ENCODE measurements at places on chromosomes 6 and 20.

GRCh38 chr20:51493346-51493791 is 49.1 kb downstream of the NFATC2 start:
- no peak for DNase-seq

DNA sequence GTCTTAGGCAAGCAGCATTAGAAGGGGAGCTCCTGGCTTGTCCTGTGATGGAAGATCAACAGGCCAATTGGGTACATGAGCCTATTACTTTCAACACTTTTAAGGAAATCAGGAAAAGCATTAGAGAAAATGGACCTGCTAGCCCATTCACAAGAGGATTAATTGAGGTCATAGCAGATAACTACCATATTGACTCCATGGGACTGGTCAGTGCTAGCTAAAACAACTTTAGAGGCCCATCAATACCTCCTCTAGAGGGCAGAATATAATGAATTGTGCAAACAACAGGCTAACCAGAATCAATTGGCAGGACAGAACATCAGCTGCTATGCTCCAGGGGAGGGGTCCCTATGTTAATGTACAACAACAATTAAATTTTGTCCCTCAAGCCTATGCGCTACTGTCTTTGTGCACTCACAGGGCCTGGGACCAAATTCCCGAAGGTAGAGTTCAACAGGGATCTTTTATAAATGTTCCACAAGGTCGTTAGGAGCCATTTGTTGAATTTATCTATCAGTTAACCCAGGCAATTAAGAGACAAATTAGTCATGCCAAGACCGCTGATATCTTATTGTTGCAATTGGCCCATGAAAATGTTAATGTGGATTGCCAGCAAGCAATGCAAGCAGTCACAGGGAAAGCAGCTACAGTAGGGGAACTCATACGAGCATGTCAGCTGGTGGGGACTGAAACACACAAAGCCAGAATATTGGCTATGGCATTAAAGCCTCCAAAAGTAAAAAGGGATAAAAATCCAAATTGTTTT is 106.6 kb upstream of the BTN3A2 start:
- DNase-seq = no peak

- no peak for DNase-seq
Observed at GRCh38 chr6:31187780-31188194, 17.3 kb upstream of the POU5F1 start.

- no peak for DNase-seq
Observed at GRCh38 chr6:24856901-24857670, 58.4 kb upstream of the ARMH2 start.

- DNase-seq = no peak
Observed at GRCh38 chr6:8583291-8583690, 147.9 kb upstream of the SLC35B3 start.

- peak; percentile 43 for DNase-seq
Observed at GRCh38 chr20:17343091-17343490, 116.3 kb downstream of the PCSK2 start.

DNA sequence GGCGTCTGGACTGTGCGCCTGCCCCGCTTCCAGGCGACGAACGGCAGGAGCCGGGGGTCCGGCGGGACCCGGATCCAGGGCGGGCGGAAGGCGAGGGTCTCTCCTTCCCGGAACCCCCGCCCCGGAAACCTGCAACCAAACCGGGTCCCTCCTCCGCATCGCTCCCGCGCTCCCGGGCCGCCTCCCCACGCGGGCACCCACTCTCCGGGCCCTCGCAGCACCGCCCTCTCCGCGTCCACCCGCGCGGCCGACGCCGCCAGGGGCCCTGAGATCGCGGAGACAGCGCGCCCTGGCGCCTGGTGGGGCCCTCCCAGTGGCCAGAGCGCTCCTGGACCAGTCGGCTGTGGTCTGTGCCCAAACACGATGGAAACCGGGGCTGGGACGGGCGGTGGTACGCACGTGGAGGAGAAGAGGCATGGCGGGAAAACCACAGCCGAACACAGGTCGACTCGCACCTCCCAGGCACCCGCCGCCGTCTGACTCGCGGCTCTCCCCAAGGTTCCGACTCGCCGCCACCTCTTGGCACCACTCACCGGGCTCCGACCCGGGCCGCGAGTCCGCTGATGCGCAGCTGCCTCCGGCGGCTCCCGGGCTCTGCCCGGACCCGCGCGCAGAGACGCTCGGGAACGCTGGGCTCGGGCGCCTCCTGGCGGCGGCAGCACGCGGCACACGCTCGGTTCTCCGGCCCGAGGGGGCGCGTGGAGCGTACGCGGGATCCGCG is 7.9 kb downstream of the NKX2-2 start:
- DNase-seq = peak; percentile 47

DNA sequence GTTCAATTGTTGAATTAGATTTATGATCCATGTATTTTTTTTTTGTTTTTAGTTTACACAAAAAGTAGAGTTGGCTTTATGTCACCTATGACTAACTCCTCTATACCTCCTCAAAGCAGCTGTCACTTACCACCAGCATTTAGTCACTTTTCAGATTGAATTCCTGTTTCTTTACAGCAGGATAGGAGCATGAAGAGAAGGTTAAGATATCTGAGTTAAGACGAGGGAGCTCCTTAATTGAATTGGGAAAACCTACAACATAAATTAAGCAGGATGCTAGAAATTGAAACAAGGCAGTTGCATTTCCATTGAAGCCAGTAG is 237.2 kb downstream of the FARS2 start:
- no peak for DNase-seq

DNA sequence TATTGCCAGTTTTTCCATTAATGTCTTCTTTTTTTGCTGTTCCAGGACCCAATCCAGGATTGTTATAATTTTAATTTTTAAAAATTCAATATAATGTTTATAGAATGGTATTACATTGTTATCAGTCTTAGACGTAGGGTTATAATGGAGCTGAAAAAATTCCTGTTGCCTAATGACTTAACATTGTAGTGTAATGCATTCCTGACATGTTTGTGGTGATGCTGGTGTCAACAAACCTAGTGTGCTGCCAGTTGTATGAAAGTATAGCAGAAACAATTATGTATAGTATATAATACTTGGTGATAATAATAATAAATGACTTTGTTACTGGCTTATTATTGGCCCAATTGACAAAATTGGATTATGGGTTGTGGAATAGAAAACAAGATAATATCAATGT is 30.4 kb downstream of the KIZ start:
- peak; percentile 54 for DNase-seq

- DNase-seq = no peak
Observed at GRCh38 chr20:21808863-21809664, 103.6 kb downstream of the PAX1 start.
